ENCODE measurements at places on chromosomes 1 and 21.

- no peak for DNase-seq
These were observed 5.6 kb upstream of the YRDC start for GRCh38 chr1:37813529-37814145.

GRCh38 chr1:12161662-12162458 is 4.9 kb upstream of the TNFRSF1B start:
- DNase-seq = peak; percentile 90

DNA sequence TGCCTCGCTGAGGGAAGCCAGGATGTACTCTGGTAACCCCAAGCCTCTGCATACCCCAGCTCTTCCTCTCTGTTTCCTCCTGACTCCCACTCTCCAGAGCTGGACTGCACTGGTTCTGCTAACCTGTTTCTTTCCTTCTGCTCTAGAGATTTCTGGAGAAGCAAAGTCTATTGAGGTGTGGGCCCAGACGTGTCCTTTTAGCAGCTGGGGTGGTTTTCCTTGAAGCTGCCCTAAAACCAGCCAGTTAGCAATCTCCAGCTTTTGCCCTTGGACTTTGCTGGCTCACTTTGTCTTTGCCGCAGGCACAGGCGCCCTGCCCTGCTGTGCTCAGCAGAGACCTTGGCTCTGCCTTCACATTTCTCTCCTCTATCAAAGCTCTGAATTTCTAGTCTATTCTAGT is 171.8 kb upstream of the IVNS1ABP start:
- no peak for DNase-seq

- no peak for DNase-seq
These were observed 4.2 kb downstream of the HTR6 start for GRCh38 chr1:19668888-19669287.

DNA sequence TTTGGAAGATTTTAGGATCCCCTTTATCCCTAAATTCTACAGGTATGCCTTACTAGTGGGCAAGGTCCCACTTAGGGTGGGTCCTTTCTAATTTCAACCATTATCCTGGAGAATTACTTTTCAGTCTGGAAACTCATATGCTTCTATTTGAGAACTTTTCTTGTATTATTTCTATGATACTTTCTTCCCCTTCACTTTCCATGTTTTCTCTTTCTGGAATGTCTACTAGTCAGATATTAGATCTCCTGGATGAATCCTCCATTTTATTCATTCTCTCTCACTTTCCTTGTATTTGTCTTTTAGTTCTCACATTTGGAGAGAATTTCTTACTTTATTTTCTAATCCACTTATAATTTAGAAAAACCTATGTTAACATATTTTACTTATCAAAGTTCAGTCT is 83.9 kb upstream of the SIPA1L2 start:
- DNase-seq = no peak

DNA sequence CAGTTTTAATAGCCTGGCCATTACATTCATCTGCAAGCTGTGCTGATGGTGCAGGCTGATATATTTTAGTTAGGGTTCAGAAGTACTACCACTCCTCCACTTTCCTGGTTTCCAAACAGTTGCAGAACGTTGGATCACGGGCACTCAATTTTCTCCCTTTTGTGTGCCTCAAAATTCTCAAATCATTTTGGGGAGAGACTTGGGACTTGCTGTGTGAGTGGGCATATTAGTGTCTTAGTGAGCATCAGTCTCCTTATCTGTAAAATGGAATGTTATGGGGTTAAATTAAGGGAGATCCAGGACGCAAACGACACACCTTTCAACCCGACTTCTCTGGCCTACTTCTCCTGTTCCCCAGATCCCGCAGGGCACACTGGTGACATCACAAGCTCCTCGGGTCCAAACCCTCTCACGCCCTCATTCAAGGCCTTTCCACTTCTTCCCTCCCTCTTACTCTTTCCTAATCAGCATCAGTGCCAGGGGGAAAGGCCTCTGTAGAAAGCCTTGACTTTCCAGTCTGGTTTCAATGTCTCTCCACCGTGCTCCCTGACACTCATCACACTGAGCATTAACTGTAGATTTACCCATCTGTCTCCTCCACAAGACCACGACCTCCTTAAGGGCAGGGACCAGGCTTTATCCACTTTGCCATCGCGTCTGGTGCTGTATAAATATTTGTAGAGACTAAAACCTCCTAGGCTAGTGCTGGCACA is 1.2 kb downstream of the PIGP start:
- DNase-seq = peak; percentile 77

- no peak for DNase-seq
These were observed 106.8 kb downstream of the ZBTB18 start for GRCh38 chr1:244157731-244158438.

GRCh38 chr1:16115468-16115983 is 40.3 kb downstream of the EPHA2 start:
- no peak for DNase-seq

DNA sequence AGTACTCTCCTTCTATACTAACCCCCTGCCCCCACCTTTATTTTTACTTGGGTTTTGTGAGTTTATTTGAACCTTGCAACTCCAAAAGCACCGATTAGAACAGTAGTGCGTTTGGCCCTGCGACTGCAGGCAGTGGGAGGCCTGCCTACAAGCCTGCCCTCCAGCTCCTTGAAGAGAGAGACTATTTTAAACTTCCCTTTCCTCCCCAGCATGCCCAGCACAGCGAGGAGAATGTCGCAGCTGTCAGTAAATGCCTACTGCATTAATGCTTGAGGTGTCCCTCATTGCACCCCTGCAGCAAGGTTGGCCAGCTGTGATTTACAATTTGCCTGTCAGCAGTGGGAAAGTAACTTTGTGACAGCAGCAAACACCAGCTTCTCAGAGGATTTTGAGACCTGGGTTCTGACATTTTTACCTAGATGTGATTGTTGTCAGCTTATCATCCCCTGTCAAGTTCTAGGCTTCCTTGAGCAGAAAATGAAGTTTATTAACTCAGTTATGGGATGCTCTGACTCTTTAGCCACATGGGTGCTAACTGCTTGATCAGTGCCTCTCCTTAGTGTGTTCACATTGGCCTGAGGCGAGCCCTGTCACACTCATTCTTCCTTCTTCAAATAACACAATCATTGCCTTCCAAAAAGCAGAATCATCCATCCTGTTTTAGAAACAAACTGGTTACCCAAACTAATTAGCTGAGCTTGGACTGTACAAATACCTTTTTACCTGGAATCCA is 170.6 kb downstream of the PDE4B start:
- DNase-seq = no peak

DNA sequence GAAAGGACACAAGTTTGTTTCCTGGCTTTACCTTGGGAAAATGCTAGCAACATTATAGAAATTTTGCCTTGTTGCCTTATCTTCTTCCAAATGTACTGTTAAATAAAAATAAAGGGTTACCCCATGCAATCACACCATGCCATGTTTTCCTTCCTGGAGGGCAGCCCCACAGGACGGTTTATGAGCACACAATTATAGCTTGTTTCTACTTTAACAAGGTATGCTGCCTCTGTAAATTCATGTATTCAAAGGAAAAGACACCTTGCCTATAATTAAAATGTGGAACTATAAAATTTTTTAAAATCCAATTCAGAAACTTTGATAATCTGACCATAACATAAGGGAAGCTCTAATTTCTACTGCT is 63.4 kb downstream of the CAPN2 start:
- DNase-seq = no peak
